ENCODE measurements at places on chromosomes 12 and 14. TPM values are rescaled to one million over a fixed set of nuclear protein-coding genes. Genes with fewer than 3 reads are reported as not detected.

DNA sequence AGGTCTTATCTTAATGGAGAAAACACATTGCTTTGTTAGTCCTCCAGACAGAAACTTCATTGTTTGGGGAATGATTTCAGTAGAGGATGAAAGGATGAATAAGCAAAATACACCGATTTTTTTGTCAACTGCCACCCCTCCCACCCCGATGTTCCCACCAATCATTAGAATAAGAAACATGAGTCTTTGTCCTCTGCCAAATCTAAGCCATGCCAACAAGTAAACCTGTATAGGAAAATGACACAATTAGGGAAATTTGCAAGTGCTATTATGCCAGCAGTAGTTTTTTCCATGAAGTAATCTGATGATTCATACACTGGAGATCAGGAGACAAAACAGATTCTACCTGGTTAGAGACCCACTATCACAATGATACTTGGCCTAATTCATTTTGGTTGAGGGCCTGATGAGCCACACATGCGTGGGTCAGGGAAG is 35.9 kb downstream of the FLRT2 start:
- no peaks in the 10 kb centered on the region for H3K4me1 ChIP-seq
- no peaks in the 10 kb centered on the region for H3K27me3 ChIP-seq
- H3K27ac ChIP-seq = no peak overlapping the region
- H3K36me3 ChIP-seq = no peaks in the 10 kb centered on the region
- DNase-seq = no peak
- no peak overlapping the region for H3K4me3 ChIP-seq

- DNase-seq = no peak
- H3K27ac ChIP-seq = no peak overlapping the region
- H3K36me3 ChIP-seq = peaks cover 52% of the 10 kb centered on the region
- peaks cover 8% of the 10 kb centered on the region for H3K4me1 ChIP-seq
- no peaks in the 10 kb centered on the region for H3K27me3 ChIP-seq
Observed at GRCh38 chr14:90302529-90303303, 29.0 kb downstream of the NRDE2 start.

Gene CLEC4D
- not detected for total RNA-seq

Gene BMAL2
- total RNA-seq = 59.6 TPM

- no peak overlapping the region for H3K4me3 ChIP-seq
- H3K27ac ChIP-seq = no peak overlapping the region
- peaks cover 1% of the 10 kb centered on the region for H3K4me1 ChIP-seq
- no peaks in the 10 kb centered on the region for H3K36me3 ChIP-seq
Observed at GRCh38 chr12:28574746-28575592, 384.7 kb downstream of the CCDC91 start.

- H3K36me3 ChIP-seq = no peaks in the 10 kb centered on the region
- H3K27me3 ChIP-seq = no peaks in the 10 kb centered on the region
- no peak overlapping the region for H3K27ac ChIP-seq
- H3K4me3 ChIP-seq = no peak overlapping the region
Observed at GRCh38 chr14:69755784-69756183, 11.2 kb upstream of the SRSF5 start.

GRCh38 chr14:33812601-33813000 is 138.3 kb downstream of the EGLN3 start:
- DNase-seq = no peak
- H3K36me3 ChIP-seq = no peaks in the 10 kb centered on the region
- H3K27me3 ChIP-seq = peaks cover 54% of the 10 kb centered on the region

GRCh38 chr12:53170215-53170614 is 10.3 kb upstream of the ZNF740 start:
- no peaks in the 10 kb centered on the region for H3K36me3 ChIP-seq
- DNase-seq = no peak
- peaks cover 3% of the 10 kb centered on the region for H3K4me1 ChIP-seq
- no peaks in the 10 kb centered on the region for H3K27me3 ChIP-seq
- H3K4me3 ChIP-seq = no peak overlapping the region
- no peak overlapping the region for H3K27ac ChIP-seq

- no peak overlapping the region for H3K27ac ChIP-seq
- H3K4me3 ChIP-seq = no peak overlapping the region
- H3K4me1 ChIP-seq = peaks cover 26% of the 10 kb centered on the region
- DNase-seq = no peak
- peaks cover 55% of the 10 kb centered on the region for H3K36me3 ChIP-seq
Observed at GRCh38 chr14:33940561-33941011, 10.3 kb downstream of the EGLN3 start.

- peaks cover 44% of the 10 kb centered on the region for H3K27me3 ChIP-seq
- no peak overlapping the region for H3K27ac ChIP-seq
- peaks cover 2% of the 10 kb centered on the region for H3K4me1 ChIP-seq
- H3K36me3 ChIP-seq = no peaks in the 10 kb centered on the region
Observed at GRCh38 chr12:51845482-51845881, 3.0 kb downstream of the FIGNL2 start.

DNA sequence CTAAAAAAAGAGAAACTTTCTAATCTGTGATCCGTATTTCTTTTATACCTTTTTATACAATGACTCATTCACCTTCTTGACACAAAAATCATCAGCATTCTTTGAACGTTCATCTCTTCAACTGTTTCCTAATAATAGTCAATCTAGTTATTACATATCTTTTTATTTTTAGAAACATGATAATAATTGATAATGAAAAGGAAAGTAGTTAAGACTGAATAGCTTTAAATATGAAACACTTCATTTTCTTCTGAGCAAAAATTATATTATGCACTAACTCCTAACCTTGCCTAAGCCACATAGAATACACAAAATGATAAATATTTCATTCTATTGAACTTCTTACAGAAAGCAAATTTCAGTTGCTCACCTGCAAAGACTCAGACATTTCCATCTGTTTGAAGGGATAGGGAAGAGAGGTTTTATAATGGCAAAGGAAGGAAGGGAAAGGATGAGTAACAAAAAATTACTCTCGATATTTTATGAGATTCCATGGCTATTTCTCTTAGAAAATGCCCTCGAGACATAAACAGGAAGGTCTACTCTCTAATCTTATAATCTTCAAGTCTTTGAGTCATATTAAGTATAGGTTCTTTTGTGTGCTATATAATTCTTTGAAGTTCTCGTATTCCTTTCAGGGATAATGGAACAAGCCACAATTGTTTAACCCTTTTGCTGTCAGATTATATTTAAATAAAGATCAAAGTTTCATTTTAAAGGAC is 7.5 kb upstream of the KLHL42 start:
- H3K27me3 ChIP-seq = peaks cover 21% of the 10 kb centered on the region
- no peak for DNase-seq
- peaks cover 11% of the 10 kb centered on the region for H3K4me1 ChIP-seq
- no peak overlapping the region for H3K27ac ChIP-seq
- no peaks in the 10 kb centered on the region for H3K36me3 ChIP-seq
- H3K4me3 ChIP-seq = no peak overlapping the region

DNA sequence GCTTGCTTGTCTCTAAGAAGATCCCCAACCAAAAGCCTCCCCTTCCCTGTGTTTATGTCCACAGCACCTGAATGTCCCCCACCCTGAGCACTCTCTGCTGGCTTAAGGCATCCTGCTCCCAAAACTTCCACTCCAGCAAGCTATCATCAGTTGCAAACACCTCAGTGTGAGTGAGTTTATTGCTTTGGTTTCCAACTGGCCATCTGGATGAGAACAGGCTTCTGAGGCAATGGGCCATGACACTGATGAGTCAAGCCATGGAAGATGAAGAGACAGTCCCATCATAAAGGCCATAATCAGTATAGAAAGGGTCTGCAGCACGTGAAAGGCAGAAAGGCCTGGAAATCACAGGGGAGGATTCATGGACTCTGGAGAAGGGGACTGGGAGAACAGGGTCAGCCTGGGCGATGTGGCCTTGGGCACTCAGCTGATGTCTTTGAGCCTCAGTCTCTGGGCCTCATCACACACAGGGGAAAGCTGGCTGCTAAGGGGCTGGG is 12.8 kb downstream of the CMKLR1 start:
- no peaks in the 10 kb centered on the region for H3K36me3 ChIP-seq
- no peak overlapping the region for H3K4me3 ChIP-seq
- H3K4me1 ChIP-seq = no peaks in the 10 kb centered on the region
- no peak overlapping the region for H3K27ac ChIP-seq

Gene POLE
- total RNA-seq = 159 TPM

DNA sequence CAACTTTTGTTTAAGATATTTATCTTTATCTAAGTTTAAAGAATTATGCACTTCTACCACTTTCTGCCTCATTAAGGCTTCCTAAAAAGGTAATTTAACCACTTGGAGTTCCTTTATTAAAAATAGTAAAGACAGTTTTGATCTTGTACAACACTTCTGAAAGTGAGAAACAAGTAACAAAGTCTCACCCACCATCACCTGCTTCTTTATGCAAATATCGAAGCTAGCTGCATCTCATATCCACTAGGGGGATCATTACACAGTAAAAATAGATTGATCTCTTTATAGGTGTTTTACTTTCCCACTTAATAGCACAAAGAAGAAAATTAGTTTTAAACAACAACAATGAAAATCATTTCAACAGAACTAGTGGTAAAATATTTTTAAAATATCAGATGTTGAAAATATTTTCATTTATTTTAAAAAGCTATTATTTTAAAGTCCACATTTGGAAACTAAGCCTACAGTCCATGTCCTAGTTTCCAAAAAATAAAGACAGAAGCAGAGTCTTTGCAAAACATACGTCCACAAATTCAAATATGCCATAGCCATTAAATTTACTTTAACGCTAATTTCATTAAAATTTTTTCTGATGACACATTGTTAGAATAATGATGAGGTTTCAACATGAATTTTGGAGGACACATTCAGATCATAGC is 160.0 kb upstream of the SOX5 start:
- H3K36me3 ChIP-seq = no peaks in the 10 kb centered on the region
- no peak for DNase-seq
- no peaks in the 10 kb centered on the region for H3K27me3 ChIP-seq
- no peaks in the 10 kb centered on the region for H3K4me1 ChIP-seq

Gene ALDH1L2
- total RNA-seq = 1.4 TPM

DNA sequence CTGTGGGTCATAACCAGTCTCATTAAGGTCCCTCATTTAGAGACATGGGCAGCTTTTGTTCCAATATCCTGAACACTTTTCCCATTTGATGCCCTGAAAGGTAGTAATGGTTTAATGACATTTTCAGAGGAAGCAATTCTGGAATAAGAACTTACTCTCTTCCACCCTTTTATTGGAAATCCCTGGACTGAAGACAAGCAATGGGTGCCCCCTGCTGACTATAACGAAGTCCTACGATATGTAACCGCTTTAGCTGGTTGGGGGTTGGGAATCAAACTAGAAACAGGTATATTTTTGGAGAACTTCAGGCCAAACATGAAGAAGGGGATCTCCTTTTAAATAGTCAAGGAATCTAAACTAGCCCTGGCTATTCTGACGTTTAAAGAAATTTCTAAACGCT is 20.5 kb downstream of the SARNP start:
- H3K4me1 ChIP-seq = peaks cover 20% of the 10 kb centered on the region
- H3K27ac ChIP-seq = peak overlapping the region; percentile 45
- no peaks in the 10 kb centered on the region for H3K27me3 ChIP-seq
- no peak overlapping the region for H3K4me3 ChIP-seq

DNA sequence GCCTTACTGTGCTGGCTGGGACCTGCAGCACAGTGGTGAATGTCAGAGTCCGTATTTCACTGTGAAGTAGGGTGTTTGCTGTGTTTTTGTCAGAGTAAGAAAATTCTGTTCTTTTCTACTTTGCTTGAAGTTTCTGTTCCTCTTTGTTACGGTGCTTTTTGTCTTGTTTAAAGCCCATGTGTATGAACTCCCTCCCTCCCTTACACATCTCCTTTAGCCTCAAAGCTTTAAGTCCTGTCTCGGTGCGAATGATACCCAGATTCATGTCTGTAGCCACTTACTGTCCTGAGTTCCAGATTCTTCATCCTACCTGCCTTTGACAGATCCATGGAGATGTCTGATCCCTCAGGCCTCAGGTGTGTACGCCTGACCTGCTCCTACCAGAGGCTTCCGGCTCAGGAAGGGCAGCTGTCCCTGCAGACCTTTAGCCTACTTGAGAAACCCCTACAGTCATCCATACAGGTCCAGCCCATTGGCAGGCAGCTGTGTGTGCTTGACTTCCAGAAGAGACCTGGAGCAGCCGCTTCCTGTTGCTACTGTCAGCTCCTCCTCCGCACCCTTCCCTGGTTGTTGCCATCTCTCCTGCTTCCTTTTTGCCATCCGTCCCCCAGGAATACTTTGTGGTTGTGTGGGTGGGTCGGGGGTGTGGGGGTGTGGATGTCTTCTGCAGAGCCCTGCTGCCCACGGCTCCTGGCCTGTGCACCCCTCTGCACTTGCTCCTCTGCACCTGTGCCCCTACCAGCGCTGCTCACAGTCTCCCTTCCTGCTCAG is 72.9 kb downstream of the DDX51 start:
- no peak overlapping the region for H3K27ac ChIP-seq
- DNase-seq = no peak
- H3K4me3 ChIP-seq = no peak overlapping the region
- no peaks in the 10 kb centered on the region for H3K27me3 ChIP-seq
- peaks cover 10% of the 10 kb centered on the region for H3K4me1 ChIP-seq
- peaks cover 62% of the 10 kb centered on the region for H3K36me3 ChIP-seq

- peaks cover 26% of the 10 kb centered on the region for H3K4me1 ChIP-seq
- H3K4me3 ChIP-seq = no peak overlapping the region
- DNase-seq = no peak
- H3K27me3 ChIP-seq = peaks cover 6% of the 10 kb centered on the region
- no peaks in the 10 kb centered on the region for H3K36me3 ChIP-seq
- peak overlapping the region; percentile 60 for H3K27ac ChIP-seq
Observed at GRCh38 chr12:52837413-52837741, 3.3 kb upstream of the KRT79 start.

GRCh38 chr12:45435945-45436710 is 220.2 kb downstream of the ANO6 start:
- no peak overlapping the region for H3K4me3 ChIP-seq
- DNase-seq = no peak
- peaks cover 2% of the 10 kb centered on the region for H3K4me1 ChIP-seq
- H3K36me3 ChIP-seq = peaks cover 2% of the 10 kb centered on the region

DNA sequence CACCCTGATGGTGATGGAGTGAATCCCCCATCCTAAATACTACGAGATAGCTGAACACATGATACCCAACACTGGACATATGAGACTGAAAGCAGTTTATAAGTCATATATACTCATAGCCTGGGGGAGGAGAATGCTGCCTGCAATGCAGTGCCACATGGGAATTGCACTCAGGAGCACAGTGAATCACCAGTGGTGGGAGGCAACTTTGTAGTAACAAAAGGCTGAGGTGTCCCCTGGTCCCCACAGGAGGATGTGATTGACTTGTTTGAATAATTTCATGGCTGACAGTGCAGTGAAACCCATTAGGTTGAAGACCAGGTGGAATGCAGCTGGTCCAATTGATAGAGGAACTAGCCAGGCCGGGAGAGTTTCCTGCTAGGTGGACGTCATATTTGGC is 20.2 kb downstream of the CCDC38 start:
- DNase-seq = no peak
- H3K36me3 ChIP-seq = no peaks in the 10 kb centered on the region
- no peak overlapping the region for H3K4me3 ChIP-seq
- no peak overlapping the region for H3K27ac ChIP-seq

Gene ADAM21
- not detected for total RNA-seq

Gene TSPAN19
- not detected for total RNA-seq
